SK-N-MC (cell line): ENCODE measurements at places on chromosomes 12 and 14.

- no peak for DNase-seq
Measured at GRCh38 chr14:95761436-95761835, 47.5 kb upstream of the TCL1A start.

GRCh38 chr12:124758266-124759220, 105.1 kb downstream of the SCARB1 start:
- no peak for DNase-seq

GRCh38 chr12:32889011-32889760, 7.4 kb downstream of the PKP2 start:
- DNase-seq: no peak

- no peak for DNase-seq
Measured at GRCh38 chr14:61677479-61677878, 17.8 kb upstream of the HIF1A start.

DNA sequence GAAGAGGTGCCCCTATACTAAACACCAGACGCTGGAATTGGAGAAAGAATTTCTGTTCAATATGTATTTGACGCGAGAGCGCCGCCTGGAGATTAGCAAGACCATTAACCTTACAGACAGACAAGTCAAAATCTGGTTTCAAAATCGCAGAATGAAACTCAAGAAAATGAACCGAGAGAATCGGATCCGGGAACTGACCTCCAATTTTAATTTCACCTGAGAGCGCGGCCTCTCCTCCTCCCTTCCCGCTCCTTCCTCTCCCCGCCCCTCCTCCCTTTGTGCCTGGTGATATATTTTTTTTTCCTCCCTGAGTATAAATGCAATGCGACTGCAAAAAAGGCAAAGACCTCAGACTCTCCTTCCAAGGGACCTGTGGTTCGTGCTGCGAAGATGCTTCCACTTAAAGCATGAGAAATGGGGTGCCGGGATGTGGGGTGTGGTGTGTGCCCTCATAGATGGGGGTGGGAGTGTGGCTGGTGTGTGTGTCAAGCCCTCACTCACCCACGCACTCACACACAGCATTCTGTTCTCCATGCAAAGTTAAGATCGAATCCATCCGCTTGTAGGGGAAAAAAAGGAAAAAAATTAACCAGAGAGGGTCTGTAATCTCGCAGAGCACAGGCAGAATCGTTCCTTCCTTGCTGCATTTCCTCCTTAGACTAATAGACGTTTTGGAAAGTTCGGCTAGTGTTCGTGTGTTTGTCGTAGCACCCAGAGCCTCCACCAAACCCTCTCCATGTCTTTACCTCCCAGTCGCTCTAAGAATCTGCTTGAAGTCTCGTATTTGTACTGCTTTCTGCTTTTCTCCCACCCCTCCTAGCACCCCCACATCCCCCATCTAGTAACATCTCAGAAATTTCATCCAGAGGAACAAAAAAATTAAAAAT, 4.5 kb downstream of the HOXC10 start:
- DNase-seq: peak; percentile 84

DNA sequence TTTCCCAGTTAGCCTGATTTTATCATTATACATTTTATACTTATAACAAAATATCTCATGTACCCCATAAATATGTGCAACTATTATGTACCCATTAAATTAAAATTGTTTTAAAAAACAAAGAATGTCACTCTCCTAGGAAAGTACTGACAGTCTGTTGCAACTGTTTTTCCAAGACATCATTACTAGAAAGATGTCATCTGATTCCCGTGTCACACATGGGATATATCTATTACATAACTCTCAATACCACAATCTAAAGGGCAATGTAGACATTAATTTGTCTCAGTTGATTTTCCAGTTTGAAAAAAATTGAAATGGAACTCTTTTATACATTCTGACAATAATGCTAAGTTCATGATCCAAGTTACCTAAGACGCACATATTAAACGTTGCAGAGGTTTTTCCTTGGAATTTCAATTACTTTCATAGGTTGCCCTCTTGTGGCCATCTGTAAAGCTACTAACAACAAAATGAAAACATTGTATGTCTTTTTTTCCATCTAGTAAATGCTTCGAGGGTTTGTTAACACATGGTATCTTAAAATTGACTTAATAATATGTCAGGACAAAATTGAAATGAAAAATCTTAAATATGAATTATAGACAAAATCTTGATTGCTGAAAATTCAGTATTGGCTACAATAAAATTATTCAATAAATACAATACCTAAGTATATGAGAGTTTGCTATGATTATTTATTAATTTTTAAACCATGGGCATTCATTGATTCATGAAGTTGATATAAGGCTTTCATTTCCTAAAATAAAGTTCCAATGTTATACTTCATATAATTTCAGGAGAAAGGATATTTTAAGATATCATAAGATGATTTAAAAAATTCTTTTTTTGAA, 131.6 kb downstream of the PPFIA2 start:
- peak; percentile 72 for DNase-seq

- no peak for DNase-seq
Measured at GRCh38 chr14:97687944-97688630, 890.9 kb downstream of the VRK1 start.

GRCh38 chr12:10171973-10172728, at the start of gene OLR1:
TSS of gene OLR1 (minus strand) at chr12:10172132. CDS start at chr12:10172077, 55 bp downstream.
- DNase-seq: no peak

DNA sequence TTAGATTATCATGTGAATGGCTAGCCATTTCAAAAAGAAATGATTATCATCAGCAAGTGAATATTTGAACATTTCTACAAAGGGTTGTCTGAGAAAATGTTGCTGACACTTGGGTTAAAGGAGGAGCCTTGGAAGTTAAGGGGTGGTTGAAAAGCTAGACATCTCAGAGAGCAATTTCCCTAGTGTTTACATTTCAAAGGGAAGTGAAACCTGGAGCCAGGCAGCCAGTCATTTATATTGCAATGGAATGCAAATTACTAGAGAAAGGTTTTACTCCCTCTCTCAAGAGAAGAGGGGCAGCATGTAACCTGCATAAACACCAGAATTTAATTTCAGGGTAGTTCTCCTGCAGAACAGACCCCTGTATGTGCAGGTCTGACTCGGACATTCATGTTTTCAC, 279.0 kb downstream of the SLC16A7 start:
- DNase-seq: no peak

DNA sequence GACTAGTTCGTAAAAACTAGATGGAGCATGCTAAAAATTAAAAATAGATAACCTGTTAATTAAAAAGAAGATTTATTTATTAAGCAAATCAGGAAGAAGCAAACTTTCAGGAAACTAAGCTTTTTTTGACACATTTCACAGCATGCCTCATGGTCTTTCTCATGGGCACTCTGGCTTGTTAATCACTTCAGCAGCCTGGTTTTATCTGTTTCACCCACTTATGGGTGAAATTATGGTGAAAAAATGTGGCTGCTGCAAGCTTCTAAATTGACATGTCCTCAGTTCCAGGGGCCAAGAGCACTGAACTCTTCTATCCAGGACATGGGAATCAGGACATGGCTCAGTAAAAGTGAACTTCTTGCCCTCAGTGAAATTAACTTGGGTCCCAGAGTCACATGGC, 468.6 kb upstream of the SYT1 start:
- DNase-seq: no peak

- no peak for DNase-seq
Measured at GRCh38 chr14:32800320-32800719, 138.4 kb upstream of the NPAS3 start.

DNA sequence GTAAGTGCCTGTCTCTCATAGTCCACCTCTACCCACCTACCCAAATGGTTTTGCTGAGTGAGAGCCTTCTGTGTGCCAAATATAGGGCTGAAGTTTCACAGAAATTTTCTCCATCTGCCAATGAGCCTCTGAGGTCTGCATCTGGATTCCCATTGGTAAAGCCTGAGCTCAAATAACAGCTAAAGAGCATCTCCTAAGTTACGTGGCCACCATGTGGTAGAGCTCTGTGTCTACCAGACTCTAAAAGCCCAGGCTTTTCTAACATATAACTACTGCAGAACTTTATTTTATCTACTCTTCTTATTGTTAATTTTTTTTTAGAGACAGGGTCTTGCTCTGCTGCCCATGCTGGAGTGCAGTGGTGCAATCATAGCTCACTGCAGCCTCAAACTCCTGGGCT, 16.0 kb downstream of the AMDHD1 start:
- DNase-seq: no peak

- DNase-seq: no peak
Measured at GRCh38 chr14:33045760-33046159, 107.1 kb downstream of the NPAS3 start.

DNA sequence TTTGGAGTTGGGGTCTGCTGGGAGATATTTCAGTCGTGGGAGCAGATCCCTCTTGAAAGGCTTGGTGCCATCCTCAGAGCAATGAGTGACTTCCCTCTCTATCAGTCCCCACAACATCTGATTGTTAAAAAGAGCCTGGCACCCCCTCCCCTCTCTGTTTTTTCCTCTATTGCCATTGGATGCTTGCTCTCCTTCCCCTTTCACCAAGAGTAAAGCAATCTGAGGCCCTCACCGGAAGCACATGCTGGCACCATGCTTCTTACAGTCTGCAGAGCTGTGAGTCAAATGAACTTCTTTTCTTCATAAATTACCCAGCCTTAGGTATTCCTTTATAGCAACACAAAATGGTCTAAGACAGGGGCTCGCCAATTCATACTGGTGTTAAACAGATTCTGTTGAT, 99.1 kb upstream of the CCND2 start:
- no peak for DNase-seq

GRCh38 chr14:61968207-61968606, 206.0 kb downstream of the SNAPC1 start:
- no peak for DNase-seq

DNA sequence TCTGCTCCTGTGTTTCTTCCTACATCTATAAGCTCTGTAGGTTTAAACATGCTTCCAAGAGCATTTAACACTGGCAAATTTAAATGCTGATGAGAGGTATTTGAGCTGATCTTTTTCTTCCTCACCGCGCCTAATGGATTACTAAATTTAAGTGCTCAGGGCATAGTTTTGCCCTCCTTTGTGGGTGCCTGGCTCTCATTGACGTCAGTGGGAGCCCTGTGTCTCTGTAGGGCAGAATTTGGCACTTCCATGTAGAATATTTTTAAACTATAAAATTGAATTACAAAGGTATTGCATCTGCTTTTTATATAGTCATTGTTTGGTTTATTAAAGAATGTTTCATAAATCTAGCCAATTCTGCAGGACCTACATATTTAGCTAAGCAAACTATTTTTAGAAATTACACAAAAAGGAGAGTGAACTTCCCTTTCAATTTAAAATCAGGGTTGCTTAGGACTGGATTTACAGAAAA, 444.8 kb downstream of the AEBP2 start:
- no peak for DNase-seq

DNA sequence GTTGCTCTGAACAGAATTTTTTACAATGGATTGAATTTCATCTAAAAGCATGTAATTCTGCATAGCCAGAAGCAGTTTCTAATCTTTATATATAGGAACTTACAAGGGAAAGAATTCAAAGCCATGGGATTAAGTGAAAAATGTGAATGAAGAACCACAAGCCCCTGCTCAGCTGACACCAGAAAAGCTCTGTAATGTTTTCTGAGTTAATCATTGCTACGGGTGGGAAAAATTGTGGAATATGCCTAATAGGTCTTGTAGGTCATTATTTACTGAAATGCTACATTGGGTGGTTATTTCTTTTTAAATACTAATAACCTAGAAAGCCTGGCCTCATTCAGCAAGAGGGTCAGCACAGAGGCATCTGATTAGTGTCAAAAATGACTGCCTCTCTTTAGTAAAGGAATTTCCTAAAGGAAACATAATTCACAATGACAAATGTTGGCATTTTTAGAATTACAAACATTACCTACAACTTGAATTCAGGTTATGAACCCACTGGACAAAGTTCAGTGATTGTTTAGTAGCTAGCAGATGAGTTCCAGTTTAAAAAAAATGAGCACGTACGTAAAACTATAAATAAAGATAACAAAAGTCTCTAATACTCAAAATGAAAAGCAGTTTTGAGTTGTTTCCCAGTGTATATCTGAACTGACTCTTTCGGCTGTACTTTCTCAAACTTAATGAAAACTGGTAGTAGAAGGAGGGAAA, 75.3 kb downstream of the BMP4 start:
- no peak for DNase-seq

DNA sequence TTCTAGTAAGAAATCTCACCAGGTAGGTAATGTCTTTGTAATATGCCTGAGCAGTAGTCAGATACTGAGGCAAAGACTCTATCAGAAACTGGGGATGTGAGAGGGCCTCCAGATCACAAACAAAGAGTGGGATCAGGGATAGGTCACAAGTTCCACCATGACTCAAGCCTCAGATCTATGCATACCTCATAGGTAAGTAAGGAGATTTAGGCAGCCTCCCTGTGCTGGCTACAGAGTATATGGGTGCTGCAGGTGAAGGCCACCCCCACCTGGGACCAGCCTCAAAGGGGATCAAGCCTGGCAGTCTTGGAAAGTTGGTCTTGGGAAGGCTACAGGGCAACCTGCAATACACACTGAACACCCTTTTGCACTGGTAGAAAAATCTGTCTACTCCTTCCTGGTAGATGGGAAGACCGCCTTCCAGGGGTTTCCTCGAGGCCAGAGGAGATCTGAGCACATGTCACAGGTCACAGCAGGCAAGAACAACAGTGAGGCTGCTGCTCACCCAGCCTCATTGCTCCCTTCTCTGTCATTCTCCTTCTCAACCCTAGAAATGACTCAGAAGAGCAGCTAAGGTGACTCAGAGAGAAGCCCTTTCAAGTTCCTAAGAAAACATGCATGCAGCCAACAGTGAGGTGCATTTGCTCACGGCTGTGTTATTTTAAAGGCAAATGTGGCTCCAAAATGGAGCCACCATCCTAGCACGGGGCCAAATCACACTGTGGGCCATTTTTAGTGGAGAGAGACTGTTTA, 143.4 kb upstream of the CDKN3 start:
- DNase-seq: no peak

DNA sequence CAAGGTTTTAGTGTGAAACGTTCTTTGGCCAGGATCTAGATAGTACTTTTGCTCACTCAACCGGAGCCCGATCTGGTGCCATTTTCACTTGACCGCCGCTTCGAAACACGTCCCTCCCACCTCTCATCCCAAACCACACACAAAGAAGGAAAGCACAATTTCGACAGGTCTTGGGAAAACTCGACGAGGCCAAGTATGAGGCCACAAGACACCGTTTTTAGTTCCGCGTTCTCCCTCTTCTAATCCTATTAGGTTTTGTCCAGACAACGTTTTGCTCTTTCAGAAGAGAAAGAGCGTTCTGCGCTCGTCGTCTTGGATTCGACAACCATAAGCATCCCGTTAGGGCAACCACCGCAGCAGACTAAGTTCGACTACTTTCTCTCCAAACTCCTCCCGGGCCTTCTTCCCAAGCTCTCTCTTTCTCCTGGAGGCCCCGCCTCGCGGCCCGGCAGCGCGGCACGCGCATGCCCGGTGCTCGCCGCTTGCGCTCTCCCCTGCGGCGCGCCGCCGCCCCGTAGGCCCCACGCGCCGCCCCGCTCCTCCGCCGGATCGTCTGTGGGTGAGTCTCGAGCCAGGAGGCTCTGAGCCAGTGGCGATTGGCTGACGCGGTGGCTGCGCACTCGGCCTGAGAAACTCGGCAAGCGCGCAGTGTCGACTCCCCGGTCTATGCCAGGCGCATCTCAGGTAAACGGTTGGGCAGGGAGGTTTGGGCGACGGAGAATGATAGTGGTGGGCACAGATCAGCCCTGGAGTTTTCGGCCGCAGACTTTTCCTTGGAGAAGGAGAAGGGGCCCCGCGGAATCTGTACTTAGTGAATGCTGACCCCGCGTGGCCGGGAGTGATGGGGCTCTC, at the start of gene MIPOL1:
Gene MIPOL1, plus strand, starts transcription at position 517 of the 852 bp plus-strand sequence. CDS start 49,952 bp downstream, outside the sequence.
- DNase-seq: peak; percentile 18
